ENCODE measurements at places on chromosomes 4 and X.

- peak; percentile 1 for DNase-seq
Observed at GRCh38 chr4:133096972-133097371, 52.1 kb upstream of the PCDH10 start.

- no peak for DNase-seq
Observed at GRCh38 chr4:36917413-36917812, 327.1 kb upstream of the NWD2 start.

DNA sequence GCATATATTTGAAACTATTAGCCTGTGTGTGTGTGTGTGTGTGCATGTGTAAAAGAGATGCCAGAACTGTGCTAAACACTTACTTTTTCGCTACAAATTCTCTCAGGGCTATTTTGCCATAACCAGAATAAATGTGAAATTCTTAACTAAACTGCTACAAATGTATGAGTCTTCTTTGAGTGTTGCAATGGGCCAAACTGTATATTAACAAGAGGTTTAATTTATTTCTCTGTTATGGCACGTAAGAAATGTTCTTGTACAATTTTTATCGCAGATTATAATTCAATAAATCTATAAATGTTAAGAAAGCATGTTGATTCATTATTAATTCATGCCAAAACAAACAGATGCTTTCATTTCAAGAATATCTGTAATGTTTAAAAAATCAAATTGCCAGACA is 454.5 kb upstream of the PCDH7 start:
- peak; percentile 75 for DNase-seq

GRCh38 chr4:40857956-40858355 is 108.2 kb downstream of the NSUN7 start:
- DNase-seq, result peak; percentile 5

- no peak for DNase-seq
Observed at GRCh38 chr4:7854697-7855370, 84.8 kb downstream of the AFAP1 start.

DNA sequence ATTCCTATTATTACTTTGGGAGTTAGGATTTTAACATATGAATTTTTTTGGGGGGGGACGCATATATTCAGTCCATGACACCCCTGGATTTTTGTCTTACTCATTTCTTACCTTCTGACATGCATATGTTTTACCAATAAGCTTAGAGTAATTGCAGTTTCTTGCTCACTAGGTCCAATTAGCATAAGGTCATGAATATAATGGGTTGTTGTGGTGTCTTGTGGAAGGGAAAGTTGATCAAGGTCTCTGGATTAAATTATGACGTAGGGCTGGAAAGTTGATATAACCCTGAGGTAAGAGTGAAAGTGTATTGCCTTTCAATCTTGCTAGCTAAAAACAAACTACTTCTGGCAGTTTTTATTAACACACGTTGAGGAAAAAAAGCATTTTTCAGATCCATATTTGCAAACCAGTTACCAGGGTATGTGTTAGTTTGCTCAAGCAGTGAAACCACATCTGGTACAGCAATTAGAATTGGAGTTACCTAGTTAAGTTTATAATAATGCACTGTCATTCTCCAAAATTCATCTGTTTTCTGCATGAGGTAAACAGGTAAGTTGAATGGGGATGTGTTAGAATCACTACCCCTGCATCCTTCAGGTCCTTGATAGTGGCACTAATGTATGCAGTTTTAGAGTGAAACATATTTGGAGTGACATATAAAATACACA is 32.0 kb downstream of the STIM2 start:
- DNase-seq, result no peak

GRCh38 chr4:101126059-101126458 is 221.3 kb downstream of the PPP3CA start:
- DNase-seq, result peak; percentile 16

DNA sequence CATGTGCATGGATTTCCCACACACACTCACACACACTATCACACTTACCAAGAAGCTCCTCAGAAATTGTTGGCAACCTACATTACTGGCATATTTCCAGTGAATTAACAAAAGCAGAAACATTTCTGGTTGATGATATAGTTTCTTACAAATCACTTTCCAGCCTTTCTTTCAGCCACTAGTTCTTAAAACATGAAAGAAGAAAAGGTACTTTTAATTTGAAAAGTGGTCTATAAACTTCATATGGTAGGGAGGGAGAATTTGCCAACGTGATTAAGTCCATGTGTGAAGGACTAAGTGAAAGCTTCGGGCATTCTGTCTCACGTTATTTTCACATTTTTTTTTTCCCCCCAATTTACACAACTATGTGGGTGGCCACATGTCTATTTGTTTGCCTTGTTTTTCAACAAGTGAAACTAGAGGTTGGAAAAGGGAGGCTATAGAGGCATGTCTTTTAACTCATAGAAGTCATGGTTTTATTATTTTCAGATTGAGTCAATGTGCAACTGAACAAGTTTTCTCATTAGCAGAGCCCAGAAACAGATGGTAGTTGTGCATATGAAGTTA is 832.1 kb upstream of the INTU start:
- DNase-seq, result peak; percentile 73

DNA sequence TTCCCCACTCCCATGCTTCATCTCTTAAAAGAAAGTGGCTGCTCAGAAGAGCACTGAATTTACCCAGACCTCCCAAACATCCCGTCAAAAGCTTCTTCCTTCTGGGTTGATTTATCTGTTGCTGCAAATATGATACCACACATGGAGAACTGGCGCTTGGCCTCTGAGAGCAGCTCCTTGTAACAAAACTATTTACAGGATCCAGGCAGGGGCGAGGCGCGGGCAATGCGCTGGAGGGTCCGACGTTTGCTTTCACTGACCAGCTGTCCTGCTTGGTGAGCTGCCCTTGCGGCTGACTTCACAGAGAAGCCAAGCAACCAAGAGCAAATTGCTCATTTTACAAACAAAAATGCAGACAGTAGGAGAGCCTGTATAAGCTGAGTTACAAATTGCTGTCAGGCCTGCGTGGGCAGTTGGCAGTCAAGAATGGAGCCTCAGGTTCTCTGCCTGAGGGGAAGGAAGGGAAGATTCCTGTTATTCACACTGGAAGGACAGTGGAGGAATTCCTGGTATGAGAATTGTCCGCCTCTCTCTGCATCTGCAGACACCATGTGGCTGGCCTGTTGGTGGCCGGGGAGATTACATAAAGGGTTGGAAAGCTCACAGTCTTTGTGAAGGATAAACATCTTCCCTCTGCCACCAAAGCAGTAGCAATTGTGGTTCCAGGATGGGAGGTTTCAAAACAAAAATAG is 192.2 kb upstream of the LEF1 start:
- peak; percentile 98 for DNase-seq

GRCh38 chr4:184821242-184821641 is 4.5 kb downstream of the ACSL1 start:
- DNase-seq, result no peak

- DNase-seq, result peak; percentile 61
Observed at GRCh38 chrX:119880552-119881437, 9.2 kb downstream of the NDUFA1 start.

DNA sequence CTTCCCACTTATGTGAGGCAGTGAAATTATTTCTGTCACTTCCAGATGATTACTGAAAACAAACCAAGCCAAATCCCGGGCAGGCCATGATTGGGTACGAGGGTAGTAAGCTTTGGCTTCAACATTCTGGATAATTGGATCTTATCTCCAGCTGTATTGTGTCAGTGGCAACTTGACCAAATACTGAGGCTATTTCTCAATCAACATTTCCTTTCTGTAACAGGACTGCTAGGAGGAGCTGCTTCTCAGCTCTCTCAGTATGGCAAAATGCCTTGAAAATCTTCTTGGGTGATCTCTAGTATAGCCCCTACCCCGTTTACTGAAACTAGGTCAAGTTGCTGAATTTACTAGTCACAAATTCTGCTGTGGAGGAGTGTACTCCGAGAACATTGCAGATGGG is 169.3 kb upstream of the FRMPD4 start:
- no peak for DNase-seq

DNA sequence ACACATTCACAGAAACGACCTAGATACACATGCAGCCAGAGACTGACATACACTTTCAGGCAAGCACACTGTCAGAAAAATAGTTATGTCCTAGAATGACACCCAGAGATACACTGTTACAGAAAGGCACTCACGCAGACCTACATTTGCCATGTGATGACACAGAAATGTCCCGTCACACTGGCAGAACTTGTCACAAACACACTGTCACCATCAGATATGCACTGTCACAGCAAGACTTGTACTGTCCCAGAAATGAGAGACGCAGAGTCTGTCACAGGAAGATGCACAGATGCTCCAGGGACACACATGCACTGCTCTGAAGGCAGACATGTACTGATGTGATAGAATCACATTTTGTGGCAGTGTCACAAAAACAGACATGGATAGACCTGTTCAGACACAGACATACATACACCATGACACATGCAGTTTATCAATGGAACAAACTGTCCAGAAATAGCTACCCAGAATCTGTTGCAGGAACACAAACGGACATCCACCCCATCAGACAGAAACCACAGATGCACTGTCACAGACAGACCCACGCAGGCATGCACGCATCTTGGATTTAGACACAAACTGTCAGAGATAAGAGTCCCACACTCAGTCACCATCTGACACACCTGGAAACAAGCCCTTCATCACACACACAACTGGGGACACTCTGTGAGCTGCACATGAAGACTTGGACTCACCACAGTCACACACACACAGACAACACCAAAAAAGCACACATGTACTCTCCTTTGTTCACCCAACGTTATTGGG is 1.3 kb upstream of the PIM2 start:
- DNase-seq, result no peak

DNA sequence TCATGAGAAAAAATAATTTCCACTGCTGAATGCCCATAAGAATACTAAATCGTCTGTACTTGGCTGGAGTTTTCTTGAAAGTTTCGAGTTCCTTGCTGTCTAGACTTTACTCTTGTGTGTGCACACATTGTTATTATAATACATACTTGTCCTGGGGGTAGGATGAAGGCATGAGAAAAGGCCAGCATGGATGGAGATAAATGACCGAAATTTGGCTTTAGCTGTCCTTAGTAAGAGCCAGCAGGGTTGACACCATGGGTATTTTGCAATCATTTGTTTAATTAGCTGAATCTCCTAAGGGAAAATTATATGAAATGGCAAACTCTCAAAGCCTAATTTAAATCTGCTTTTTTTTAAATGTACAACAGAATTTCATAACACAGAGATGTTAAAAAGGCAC is 641.6 kb downstream of the ADGRL3 start:
- DNase-seq, result peak; percentile 1

- peak; percentile 0 for DNase-seq
Observed at GRCh38 chr4:162229670-162230069, 65.9 kb upstream of the FSTL5 start.

- no peak for DNase-seq
Observed at GRCh38 chrX:107752714-107753113, 22.9 kb downstream of the TSC22D3 start.

DNA sequence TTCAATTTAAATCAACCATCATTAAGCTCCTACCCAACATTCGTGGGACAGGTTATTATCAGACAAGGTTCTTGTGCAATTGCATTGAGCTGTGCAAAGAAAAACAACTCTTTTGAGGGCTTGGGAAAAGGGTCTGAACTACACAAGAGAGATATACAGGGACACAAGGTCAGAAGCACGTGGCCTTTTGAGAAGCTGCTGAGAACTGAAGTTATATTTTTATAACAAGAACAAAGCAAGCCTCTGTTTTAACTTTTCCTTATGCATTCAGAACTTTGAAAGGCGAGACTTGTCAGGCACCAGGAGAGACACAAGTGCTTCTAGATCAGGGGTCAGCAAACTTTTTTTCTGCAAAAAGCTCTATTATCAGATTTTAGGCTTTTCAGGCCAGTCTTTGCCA is 274.8 kb upstream of the VCX start:
- no peak for DNase-seq

GRCh38 chr4:146465628-146466027 is 56.1 kb downstream of the SLC10A7 start:
- no peak for DNase-seq

GRCh38 chrX:76920607-76921006 is 493.1 kb downstream of the MAGEE1 start:
- no peak for DNase-seq

DNA sequence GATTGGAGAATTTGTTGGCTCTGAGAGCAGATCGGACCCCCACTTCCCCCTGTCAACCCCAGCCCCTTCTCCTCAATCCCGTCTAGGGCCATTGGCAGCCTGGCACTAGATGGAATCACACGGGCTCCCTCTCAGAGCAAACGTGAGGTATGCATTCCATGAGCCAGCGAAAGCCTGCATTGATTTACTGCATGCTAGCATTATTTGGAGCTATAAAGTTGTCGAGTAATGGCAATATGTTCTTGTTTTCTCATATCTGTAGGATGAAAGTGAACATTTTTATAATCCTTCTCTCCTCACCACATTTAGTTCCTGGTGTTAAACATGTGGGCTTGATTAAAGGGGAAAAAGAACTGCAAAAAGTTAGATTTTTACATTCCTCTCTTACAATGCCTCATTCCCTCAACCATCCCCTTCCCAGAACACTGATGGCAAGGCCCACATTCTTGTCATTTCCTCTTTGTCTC is 159.2 kb downstream of the SPRY1 start:
- no peak for DNase-seq

DNA sequence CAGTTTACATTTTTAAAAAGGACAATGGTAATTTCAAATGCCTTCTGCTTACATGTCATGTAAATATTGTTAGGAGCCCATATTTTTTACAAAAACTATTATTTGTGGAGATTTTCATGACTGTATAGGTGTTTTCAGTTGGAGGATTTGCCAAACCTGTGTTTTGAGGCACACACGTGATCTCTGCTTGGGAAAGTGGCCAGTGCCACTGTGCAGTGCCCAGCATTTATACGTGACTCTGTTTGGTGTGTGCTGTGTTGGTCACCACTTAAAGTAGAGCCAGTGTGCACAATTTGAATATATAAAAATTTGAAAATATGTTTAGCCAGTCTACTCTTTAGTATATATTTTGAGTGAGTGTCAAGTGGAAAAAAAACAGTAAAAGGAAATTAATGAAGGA is 26.8 kb upstream of the NAP1L5 start:
- DNase-seq, result no peak

GRCh38 chrX:123731987-123732669 is 724 bp downstream of the THOC2 start:
- peak; percentile 17 for DNase-seq

GRCh38 chr4:52959541-52959940 is 97.4 kb downstream of the RASL11B start:
- DNase-seq, result peak; percentile 53

- no peak for DNase-seq
Observed at GRCh38 chrX:107773906-107774435, 1.6 kb downstream of the TSC22D3 start.

DNA sequence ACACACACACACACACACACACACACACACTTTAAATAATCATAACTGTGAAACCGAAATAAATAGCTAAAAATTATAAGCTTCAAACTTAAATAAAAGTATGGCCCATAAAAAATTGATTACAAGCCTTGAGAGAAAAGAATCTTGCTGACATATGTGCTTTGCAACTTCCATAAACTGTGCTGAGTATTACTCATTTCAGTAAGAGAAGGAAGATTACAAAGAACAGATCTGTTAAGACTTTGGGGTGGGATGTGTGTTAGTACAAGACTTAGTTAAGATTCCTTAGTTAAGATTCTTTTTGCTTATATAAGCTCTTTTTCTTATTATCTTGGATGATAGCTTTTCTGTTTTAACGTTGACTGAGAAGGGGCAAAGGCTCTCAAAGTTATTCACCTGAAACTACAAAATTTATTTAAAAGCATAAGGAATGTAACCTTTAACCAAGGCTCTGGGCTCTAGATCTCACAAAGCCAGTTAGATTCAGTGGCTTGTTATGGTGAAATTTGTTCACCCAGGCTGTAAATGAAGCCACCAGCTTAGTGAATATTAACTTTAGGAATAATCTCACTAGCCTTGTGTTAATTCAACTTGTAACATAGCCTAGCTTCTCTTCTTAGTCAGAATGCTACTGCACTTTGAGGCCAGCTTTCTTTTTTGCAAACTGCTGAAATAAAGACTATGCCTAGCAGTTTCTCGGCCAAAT is 58.2 kb downstream of the ARSJ start:
- peak; percentile 61 for DNase-seq
